ENCODE measurements at places on chromosomes 2 and 18. TPM values are rescaled to one million over a fixed set of nuclear protein-coding genes. Genes with fewer than 3 reads are reported as not detected.

Gene TMEM163
- total RNA-seq, result 0.14 TPM

Gene HOXD12
- total RNA-seq, result not detected

DNA sequence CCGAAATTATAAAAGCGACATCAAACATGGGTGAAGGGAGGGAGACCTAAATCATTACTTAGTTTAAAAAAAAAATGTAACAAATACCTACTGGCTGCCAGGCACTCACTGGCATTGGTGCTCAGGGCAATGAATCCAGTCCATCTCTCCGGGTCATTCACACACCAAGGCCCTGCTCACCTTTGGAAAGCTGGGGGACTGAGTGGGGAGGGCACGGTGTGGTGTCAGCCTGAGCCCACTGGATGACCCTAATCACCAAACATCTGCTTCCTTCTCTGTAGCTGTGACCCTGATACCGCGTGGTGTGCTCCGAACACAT lies 336 bp upstream of the DDX1 start:
- DNase-seq, result no peak

DNA sequence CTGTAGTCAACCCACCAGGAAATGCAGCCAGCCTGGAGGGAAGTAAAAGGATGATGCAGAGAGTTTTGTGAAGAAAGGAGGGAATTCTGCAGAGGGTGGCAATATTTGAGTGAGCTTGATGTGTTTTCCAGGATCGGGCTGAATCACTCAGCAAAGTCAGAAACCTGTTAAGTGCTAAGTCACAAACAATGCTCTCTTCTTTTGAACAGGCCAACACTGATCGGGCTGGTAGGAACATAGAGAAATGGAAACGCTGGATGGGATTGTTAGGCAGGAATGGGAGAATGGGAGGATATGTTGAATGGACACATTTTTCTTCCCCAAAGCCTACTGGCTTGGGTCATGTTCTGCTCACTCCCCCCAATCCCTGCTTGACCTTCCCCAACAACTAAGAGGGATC lies 36.6 kb downstream of the KCNS3 start:
- no peak for DNase-seq

DNA sequence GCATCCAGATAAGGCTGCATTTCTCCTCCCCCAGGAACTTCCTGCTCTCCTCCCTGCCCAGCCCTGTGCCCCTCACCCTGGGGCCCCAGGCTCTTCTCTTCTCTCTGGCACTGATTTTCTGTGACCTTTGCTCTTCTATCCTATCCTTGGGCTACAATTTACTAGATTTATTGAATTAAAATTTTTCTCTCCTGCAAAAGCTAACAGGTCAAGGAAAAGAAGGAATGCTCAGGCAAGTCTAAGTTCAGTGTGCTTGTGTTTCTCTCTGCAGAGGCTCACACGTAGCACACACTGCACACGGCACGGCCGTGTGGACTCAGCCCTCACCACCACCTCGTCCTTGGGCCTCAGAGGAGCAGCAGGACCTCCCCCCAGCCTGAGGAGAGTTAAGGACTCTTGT lies 94.2 kb upstream of the SNTG2 start:
- no peak for DNase-seq

DNA sequence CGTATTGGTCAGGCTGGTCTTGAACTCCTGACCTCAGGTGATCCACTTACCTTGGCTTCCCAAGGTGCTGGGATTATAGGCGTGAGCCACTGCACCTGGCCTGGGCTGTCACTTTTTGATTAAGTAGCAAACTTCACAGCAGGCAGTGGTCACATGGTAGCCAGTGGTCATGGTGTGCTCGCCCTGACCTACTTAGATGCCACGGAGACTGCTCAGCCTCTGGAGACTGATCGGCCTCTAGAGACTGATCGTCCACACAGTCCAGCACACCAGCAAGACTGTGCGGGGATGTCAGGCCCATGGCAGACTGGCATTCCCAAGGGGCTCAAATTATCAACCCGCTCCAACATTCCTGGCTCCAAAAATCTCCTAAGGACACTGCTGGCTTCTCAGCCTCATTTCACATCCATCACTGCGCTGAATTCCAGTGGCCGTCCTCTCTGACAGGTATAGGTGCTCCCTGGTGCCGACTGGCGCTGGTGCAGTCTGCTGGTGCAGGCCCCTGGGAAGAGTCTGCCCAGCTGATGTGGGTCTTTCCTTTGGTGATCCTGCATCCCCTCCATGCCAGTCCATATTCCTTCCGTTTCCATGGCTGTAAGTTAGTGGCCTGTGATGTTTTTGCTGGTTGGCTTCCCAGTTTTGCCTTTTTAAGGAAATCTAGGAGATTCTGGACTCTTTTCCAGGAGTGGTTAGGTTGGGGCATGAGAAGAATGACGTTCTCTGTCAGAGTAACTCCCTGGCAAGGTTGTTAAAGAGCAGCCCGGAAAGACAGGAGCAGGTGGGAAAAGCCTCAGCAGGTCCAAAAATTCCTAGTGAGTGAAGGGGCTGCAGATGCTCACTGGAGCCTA lies 374.5 kb upstream of the HS6ST1 start:
- DNase-seq, result no peak

DNA sequence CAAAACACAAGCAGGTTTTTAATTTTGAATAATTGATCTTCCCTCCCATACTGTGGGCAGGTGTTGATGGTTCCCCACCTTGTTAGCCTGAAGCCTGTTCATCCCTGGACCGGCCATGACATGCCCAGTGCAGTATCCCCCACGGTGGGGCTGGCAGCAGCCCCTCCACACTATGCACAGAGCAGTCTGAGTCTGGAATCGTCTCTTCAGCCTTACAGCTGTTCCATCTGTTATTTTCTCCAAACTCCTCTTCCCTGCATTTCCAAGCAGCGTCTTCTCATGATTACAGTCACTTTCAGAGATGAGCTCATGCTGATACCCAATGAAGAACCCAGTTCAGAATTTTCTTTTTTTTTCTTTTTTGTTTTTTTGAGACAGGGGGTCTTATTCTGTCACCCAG lies 68.2 kb downstream of the ADI1 start:
- DNase-seq, result no peak

- no peak for DNase-seq
Measured at GRCh38 chr2:104834431-104835153, 19.3 kb upstream of the POU3F3 start.

- DNase-seq, result no peak
Measured at GRCh38 chr2:232861353-232861752, 8.7 kb upstream of the SNORC start.

Measured in CD8-positive, alpha-beta T cell (primary cell).